ENCODE measurements at places on chromosomes 2 and 18.

DNA sequence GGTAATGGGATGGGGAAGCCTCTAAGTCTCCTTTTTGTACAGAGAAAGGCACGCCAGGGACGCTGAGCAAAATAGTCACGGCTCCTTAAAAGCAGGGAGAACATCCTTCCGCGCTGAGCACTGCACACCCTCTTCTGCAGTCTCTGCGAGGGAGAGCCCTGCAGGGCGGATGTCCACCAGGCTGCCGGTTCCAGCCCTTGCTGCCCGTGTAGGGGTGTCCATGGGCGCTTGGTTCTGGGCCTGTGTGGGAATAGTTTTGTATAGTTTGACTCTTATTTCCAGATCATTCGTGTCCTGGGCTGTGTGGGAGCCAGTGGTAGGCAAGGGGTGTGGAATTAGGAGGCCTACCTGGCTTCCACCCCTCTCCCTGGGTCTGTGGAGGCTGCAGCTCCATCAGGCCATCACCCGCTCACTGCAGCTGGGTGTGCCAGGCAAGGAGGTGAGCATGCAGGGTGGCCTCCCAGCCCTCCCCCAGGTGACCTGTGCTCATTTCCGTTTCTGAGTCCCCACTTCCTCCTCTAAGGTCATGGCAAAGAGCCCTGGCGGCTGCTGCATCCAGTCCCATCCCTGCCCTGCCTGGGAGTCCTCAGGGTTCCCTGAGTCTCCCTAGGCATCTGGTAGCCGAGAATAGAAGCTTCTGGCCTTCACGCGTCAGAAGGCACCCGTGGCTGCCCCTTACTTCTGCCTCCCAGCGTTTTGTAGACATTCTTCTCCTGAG lies 202.6 kb downstream of the LDLRAD4 start:
- DNase-seq: no peak

GRCh38 chr2:23487735-23488492 lies 102.9 kb downstream of the KLHL29 start:
- DNase-seq: no peak

- peak; percentile 39 for DNase-seq
Observed at GRCh38 chr2:140863713-140864112, 1267.1 kb downstream of the LRP1B start.

DNA sequence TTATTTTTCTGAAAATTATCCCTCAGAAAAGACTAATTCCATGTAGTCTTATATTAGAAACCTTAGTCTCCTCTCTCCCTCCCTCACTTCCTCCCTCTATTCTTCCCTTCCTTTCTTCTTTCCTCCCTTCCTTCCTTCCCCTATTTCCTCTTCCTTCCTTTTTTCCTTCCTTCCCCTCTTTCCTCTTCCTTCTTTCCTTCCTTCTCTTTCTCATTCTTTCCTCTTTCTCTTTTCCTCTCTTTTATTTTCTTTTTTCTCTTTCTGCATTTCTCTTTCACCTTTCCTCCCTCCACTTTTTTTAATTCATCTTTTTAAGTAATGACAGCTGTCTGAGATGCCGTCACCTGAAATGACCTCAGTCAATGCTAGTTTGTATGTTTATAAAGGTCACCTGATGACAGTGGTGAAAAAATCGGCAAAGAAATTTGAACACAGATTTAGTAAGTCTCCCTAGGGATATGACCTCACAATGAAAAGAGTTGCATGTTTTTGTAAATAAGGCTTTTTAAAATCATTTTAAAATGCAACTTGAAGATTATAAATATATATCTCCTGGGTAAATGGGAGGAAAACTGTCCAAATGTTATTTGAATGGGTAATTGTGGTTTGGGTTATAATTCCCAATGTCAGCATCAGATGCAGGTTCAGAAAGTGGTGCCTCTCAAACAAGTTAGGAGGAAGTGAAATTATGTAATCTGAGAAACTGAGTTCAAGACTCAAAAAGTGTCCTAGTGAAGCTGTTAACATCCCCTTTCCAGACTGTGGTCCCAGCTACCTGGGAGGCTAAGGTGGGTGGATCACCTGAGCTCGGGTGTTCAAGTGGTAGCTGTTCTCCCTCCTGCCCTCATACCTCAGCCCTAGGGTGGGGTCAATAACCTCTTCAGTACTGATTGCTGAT lies 90.3 kb upstream of the ST3GAL5 start:
- no peak for DNase-seq

- DNase-seq: no peak
Observed at GRCh38 chr2:79178076-79178674, 18.6 kb upstream of the REG3A start.

DNA sequence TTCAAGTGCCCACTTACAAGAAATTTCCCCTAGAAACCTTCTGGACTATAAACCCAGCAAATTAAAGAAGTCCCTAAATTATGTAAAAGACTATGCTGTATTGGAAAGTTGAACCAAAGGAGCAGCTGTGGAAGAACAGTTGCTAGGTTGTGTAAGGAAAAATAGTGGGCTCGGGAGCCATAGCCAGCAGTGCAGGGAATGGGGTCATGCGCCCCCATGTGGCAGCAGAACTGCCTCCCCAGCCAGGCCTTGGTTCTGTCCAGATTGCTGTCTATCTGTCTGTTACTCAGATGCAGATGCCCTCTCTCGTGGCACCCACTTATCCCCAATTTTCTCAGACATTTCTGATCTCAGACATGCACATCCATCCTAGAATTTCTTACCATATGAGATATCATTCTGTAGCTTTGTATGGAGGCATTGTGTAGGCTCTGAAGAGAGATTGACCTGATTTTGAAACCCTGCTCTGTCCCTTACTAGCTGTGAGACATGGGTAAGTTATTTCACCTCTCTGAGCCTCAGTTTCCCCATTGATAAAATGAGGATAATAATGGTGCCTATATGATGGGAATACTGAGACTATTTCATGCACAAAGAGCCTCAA lies 258.3 kb downstream of the SS18 start:
- DNase-seq: peak; percentile 38

- no peak for DNase-seq
Observed at GRCh38 chr18:59142274-59142673, 2.6 kb downstream of the SEC11C start.

DNA sequence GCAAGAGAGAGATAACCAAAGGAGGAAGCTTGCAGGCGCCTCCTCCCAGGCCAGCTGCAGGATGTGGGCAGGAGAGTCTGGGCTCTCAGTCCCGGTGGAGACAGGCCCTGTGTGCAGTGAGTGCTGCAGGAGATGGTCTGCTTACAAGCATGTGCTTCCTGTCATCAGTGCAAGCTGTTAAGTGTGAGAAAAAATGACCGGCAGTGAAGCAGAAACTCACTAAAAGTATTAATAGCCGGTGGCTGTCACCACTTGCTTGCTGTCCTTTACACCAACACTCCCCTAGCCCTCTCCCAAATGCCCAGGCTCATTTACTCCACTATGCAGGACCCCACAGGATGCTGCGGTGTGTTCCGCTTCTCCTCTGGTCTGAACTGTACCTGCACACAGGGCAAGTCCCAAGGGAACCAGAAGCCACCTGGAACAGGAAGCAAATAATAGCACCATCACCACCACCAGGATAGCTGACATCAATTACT lies 435.6 kb upstream of the HS6ST1 start:
- DNase-seq: no peak

Data from Panc1 (cell line).